ENCODE measurements at places on chromosomes 1 and 21.
A peak's percentile ranks its signal among the peaks of the same experiment; 100 is the strongest.

DNA sequence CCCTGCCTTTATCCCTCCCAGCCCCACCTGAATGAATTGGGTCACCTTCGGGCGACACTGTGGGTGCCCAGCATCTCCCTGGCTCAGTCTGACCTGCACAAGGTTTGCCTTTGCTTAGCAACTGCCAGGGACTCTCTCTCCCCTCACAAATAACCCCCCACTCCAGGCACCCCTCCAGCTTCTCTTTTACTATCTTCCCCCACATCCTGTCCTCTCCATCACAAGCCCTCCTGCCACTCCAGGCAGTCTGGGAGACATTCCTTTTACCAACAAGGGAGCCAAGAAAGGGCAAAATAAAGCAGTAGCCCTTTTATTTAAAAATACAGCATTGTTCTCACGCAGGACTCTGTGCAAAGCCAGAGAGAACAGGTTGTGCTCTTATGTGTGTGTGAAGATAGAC, 23.9 kb downstream of the LGR6 start:
- no peak for DNase-seq

DNA sequence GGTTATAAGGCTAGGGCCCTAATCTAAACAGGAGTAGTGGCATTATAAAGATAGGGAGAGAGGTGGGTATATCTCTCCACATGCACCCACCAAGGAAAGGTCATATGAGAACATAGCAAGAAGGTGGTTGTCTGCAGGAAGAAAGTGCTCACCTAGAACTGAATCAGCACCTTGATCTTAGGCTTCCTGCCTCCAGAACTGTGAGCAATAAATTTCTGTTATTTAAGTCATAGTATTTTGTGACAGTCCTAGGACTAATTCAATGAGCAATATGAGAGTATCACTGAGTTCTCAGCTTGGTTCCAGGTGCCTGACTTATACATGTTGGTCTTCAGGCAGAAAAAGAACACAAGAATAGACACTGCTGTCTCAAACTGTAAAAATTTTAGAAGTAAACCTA, 51.8 kb downstream of the MRPL39 start:
- no peak for DNase-seq

DNA sequence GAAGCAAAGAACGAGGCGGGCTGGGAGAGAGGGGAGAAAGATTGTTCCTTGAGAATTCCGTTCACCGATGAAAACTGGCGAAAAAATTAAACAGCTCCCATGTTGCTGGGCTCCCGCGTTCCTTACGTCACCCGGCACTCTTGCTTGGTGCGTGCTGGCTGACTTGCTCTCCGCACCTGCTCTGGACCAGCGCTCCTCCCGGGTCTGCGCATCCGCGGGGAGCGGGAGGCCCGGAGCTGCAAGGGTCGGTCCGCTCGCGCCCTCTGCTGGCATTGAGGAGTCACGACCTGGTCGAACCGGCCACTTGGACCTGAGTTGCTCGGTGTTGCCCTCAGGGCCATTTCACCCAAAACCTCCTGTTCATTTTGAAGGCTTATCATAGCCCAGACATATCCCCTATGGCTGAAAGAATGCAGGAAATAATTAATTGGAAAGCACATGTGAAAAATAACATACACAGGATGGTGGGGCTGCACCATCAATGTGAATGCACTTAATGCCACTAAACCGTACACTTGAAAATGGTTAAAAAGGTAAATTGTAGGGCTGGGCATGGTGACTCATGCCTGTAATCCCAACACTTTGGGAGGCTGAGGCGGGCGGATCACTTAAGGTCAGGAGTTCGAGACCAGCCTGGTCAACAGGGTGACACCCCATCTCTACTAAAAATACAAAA, 98.9 kb upstream of the BACE2 start:
- peak; percentile 74 for DNase-seq

GRCh38 chr1:19010995-19011844, 54.7 kb upstream of the IFFO2 start:
- peak; percentile 65 for DNase-seq

- DNase-seq = peak; percentile 73
These were observed 7.1 kb upstream of the ITGB2 start for GRCh38 chr21:44927587-44928461.

DNA sequence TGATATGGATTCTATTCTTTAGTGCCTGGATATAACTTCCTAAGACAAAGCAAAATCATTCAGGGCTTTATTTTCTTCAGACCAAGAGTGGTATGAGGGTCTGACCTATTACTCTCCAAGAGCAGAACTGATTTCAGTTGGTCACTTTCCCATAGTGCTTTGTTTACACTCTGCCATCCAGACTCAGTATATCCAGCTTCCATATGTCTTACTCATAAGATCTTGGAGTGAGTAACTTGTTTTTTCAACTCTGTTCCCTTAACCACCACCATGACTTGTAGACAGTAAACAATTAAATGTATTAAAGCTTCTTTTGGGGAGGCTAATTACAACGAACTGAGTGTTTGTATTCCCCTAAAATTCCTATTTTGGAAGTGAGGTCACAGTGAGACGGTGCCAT, 83.4 kb downstream of the USP24 start:
- DNase-seq = no peak

DNA sequence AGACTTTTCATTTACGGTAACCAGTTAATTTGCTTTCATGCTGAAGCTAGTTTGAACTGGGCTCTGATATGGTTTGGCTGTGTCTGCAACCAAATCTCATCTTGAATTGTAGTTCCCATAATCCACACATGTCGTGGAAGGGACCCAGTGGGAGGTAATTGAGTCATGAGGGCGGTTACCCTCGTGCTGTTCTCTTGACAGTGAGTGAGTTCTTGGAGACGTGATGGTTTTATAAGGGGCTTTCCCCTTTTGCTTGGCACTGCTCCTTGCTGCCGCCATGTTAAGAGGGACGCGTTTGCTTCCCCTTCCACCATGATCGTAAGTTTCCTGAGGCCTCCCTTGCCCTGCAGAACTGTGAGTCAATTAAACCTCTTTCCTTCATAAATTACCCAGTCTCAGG, 10.3 kb upstream of the FHAD1 start:
- no peak for DNase-seq

DNA sequence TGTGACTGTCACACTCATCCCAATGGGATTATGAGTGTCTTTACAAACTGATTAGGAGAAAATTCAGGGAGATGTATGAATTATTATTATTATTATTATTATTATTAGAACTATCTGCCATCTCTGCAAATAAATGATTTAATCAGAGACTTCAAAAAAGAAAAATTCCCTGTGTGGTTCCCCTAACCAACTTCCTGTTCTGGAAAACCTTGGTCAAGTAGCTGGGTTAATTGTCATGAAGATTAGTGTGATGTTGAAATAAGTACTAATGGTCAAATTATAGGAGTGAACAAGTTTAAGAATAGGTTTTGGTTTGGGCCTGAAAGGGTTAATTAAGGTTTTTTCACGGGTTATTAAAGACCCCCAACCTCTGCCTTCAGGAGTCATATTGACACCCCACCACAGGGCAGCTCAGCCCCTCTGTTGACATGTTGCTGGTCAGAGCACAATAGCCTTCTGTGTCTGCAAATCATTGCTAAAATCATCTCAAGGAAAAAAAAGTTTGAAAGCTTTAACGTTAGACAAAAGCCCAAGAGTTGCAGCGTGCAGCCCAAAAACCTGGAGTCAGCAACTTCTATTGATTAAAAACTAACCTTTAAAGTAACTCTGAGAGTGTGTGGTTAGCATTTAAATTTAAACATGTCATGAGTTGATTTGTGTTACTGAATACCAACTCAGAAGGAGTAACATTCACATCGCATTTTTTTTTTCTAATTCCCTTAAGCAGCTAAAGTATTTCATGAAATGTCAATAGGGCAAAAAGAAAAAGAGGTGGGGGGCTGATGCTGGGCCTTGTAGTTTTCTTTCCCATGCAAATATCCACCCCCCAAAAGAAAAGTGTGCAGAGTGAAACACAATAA, 272.5 kb downstream of the TM2D1 start:
- DNase-seq = no peak

All from activated naive CD8-positive, alpha-beta T cell treated with anti-CD3 and anti-CD28 coated beads, Interleukin-2, amount 10 ng/mL, durations not matched to agents 7 days and 5 days (primary cell).